ENCODE measurements at places on chromosomes 12 and 14.
A peak's percentile ranks its signal among the peaks of the same experiment; 100 is the strongest.

DNA sequence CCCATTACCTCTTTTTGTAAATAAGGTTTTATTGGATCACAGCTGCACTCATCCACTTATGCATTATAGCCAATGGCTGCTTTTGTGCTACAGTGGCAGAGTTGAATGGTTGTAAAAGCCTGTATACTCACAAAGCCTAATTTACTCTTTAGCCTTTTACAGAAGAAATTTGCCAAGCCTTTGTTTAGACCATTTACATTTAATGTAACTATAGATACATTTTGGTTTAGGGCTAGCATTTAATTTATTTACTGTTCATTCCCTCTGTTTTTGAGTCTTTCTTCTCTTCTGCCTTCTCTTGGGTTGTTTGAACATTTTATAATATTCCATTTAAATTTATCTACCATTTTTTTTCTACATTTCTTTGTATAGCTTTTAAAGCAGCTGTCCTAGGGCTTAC, 217.1 kb upstream of the AMIGO2 start:
- peak; percentile 4 for DNase-seq

DNA sequence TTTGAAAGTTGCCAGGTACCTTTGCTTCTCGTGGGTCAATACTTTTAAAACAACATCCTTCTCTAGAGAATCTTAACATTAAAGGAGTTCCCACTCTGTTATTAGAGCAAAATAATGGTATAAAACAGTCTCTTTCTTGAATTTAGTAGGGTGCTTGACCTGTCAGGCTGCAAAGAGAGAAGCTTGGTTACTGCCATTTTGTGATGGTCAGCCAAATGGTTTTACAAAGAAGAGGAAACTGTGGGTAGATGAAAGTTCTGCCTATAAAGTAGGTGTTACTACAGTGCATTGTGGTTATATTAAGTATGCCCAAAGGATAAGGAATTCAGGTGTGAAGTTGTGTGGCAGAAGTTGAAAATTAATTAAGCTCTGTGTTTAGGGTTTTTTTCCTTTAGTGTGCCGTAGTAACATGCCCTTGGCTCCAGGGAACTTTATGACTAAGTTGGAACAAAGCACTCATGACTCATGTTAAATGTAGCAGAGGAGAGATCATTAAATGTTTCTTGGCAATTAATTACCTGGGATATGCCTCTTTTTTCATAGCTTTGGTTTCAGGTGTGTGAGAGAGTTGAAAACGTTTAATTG, 354.0 kb upstream of the KITLG start:
- no peak for DNase-seq

DNA sequence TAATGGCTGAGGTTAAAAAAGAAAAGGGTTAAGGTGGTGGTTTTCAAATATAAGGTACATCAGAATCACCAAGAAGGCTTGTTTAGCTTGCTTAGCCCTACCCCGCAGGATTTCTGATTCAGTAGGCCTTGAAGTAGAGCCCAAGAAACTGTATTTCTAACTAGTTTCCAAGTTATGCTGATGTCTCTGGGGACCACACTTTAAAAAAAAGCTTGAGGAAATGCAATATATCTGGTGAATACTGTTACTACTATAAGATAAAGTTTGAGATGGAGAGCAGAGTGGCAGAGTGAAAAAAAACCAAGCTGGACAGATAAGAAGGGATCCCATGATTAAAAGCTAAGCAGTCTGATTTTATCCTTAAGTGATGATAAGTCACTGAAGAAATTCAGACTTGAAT, 18.3 kb upstream of the GXYLT1 start:
- no peak for DNase-seq

- DNase-seq, result no peak
Measured at GRCh38 chr14:104699426-104699748, 10.0 kb downstream of the INF2 start.

DNA sequence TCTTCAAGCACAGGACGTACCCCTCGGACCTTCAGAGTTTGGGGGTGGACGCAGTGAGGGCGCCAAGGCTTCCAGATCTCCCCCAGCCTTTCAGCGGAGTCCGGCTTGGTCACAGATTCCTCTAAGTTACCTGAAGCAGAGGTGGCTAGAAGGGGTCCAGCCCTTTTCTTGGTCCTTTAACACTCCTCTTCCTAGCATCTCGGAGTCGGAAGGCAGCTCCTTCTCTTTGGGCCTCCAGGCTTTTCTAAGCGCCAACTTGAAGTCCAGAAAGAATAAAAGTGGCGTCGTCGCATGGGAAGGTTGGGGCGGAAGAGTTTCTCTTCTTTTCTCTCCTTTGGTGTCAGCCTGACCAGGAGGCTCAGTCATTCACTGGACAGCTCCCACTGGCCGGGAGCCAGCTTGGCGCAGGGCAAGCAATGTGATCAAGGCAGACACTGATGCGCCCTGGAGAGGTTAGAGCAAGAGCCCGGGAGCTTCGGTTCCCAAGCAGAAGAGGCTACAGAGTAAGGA, 9.6 kb downstream of the OR6S1 start:
- DNase-seq, result no peak

- DNase-seq, result peak; percentile 94
Measured at GRCh38 chr14:65228436-65228835, 126.1 kb upstream of the MAX start.

GRCh38 chr12:49332441-49332861, 4.5 kb downstream of the C1QL4 start:
- DNase-seq, result no peak

DNA sequence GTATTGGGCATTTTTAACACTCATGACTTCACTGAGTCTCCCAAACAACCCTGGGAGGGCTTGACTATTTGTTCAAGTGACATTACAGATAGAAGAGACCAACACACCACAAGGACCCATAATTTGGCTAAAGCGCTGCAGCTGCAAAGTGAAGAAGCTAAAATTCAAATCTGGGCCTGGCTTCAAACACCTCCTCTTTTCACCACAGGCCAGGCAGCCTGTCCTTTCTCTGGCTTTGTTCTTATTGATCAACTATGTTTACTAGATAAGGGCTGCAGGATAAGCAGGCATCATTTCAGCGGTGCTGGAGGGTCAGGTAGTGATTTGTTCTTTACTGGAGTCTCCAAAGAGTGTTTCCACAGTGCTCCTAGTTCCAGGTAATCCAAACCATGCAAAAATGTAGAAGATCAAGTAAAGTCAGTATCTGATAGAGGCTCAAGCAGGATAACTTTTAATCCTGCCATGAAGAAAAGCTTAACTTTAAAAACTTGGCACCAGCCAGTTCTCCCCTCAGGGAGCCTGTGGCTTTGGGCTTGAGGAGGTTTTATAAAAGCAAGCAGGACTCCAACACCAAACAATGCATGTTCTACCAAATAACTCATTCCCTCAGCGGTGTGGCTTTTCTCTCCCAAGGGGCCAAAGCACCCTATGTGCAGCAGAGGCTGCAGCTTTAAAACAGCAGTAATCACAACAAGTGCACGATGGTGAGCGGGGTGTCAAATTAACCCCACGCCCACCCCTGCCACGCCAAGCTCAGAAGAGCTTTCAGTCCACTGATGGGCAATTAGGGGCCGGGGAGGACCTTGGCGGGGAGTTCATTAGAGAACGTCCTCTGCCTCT, 16.8 kb downstream of the CLMN start:
- peak; percentile 95 for DNase-seq

- no peak for DNase-seq
Measured at GRCh38 chr12:108782971-108783370, 51.7 kb upstream of the CORO1C start.

DNA sequence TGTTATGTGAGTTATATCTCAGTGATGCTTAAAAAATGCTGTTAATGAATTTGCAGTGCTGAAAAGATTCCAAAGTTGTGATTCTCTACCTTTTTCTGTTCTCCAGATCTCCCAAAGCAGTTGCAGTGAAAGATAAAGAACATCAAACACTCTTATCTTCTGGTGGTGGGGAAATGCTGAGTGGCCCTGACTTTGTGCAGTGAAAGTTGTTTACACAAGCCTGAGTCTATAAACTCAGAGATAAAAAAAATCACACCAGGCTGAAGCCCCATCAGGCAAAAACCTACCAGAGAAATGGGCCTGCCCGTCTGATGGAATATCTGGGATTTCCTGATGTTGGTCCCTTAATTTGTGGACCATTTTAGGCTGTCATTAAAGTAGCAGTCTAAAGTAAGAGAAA, 46.1 kb downstream of the RASSF3 start:
- DNase-seq, result no peak

DNA sequence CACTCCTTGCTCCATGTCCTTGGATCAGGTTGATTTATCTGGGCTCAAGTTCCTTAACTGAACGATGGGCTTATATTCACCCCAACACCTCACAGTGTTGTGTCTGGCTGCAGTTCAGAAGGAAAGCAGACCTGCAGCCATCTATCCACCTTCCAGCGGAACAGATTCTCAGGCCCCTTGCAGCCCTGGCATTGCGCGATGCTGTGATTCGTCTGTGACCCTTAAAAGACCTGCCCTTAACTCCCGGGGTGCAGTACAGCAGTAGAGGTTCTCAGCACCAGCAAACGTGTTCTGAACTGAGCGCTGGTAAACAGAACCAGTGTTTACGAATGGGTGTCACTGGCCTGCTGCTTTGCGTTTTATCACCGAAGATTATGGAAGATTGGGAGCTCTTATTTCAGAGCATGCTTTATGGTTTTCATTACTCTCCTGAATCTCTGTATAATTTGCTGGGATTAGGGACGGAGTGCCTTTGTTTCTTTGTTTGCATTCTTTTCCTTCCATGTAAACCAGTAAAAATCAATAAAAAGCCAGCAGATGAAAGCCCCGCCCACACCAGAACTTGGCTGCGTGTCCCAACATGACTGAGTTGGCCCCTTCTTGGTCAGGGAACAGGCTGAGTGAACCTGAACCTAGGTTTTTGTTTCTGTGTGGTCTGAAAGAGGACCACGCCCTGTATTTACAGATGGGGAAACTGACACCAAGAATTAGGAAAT, 286.7 kb upstream of the CRY1 start:
- no peak for DNase-seq

DNA sequence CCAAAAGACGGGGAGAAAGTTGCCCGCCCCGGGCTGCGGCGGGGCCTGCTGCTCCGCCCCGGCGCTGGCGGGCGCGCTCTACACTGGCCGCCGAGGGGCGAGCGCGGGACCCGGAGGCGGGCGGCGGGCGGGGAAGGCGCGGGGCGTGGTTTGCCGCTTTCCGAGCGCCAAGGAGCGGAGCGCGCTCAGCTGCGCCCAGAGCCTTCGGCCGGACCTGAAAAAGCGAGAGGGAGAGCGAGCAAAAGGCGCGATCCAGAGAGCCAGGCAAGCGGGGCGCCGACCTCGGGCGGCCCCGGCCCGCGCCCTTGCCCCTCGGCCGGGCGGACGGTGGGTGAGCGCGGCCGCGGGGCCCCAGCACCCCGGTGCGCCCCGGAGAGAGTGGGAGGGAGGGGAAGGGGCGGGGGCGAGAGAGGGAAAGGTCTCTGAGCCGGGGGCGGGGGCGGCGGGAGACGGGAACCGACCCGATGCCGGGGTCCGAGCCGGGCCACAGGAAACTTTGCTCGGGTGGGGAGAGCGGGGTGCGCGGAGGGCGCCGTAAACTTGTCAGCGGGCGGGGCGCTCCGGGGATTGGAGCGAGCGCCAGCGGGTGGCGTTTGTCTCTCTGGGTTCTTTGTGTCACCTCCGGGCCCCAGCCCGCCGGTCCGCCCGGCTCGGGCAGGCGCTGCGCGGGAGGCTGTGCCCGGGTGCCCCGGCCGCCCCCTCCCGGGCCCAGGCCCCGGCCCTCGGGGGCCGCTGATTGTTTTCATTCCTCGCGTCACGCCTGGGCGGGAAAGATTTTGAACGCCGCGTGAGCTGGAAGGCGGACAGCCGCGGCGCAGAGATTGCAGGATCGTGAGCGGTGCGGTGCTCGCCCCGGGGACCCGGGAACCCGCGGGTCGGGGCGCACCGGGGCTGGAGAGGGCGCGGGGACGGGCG, at the start of gene SYNE2:
TSS of gene SYNE2 (plus strand) at position 188 of the 915 bp plus-strand sequence. CDS start 56,145 bp downstream, outside the sequence.
- peak; percentile 92 for DNase-seq

- DNase-seq, result no peak
Measured at GRCh38 chr12:6092784-6093722, 31.4 kb downstream of the VWF start.

DNA sequence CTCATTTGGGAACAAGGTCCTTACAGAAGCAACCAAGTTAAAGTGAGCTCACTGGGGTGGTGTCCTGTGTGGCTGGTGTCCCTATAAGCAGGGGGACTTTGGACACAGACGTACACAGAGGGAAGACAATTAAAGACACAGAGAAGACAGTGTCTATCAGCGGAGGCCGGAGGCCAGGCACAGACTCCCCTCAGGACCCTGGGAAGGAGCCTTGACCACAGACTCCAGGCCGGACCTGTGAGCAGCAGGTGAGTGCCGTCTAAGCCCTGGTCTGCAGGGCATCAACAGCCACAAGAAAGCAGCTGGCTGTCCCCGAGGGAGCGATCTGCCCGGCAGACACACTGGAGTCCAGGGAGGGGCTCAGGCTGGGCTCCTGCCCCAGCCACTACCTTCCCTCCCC, 219.1 kb upstream of the C14orf180 start:
- DNase-seq, result no peak

DNA sequence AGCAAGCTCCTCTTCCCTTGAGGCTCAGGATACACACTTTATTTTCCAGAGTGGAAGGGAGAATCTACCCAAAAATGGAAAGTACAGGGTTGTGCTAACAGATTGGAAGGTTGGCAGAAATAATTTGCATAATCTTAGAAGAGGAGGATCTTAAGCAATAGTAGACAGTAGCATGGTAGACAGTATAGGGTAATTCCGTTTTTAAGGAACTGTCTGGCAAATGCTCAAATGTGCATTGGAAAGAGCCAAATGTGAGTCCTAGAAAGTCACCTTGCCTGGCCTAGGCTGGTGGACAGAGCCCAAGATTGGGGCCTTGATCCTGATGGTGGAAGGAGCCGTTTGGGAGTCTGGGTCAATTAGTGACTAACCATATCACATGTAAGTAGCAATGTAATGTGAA, 13.1 kb upstream of the CARMIL3 start:
- peak; percentile 39 for DNase-seq

DNA sequence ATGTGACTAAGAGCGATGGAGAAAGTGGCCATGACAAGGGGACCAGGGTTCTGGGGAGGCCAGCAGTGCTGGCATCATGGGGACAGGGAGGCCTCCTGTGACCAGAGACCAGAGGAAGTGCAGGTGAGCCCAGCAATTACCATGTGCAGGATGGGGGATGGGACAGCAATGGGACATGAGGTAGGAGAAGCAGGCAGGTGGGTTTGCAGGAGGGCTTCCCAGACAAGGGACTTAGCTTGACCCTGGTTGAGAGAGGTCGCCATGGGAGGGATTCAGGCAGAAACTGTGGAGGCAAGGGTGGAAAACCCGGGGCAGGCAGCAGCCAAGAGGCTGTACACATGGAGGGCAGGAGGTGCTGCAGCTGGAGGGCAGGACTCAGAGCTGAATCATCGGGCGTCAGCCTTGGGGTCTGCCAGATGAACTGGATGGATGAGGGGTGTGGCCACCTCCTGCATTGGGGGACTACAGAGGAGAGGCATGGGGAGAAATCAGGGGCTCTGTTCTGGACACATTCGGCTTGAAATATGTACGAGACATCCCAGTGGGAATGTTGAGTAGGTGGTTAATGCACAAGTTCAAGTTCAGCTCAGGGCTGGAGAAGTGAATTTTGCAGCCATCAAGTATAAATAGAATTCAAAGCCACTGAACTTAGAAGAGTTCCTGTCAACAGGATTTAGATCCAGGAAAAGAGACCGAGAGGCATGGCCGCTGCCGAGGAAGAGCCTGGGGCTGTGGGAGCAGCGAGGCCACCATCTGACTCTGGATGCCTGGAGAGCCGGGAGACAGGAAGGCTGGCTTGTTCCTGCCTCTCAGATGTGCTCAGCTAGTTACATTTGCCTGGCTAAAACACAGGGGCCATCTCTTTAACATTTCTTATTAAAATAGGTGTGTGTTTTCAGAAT, 36.6 kb downstream of the SFSWAP start:
- no peak for DNase-seq

- DNase-seq, result no peak
Measured at GRCh38 chr14:87111126-87111525, 881.9 kb downstream of the GALC start.

- no peak for DNase-seq
Measured at GRCh38 chr12:125983784-125984500, 918.7 kb downstream of the AACS start.
